Stimulated activated CD8-positive, alpha-beta memory T cell treated with anti-CD3 and anti-CD28 coated beads, Interleukin-7, amount 100 ng/mL, for 24 hours (primary cell): ENCODE measurements at places on chromosomes 5 and 9.

DNA sequence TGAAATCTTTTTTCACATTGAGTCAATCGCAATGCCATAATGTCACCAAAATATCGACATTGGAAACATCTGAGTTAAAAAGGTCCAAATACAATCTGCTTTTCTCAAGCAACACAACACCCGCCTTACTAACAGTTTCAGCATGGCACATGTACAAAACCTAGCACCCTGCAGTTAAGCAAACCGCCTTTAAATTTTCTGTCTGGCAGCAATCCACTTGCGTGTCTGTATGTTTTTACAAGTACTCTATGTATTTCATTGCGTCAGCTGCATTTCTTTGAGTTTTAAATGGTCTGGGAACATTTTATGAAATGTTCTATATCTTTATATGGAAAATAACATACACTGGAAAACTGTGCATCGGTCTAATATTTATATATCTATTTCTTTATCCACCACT is 134.6 kb downstream of the DENND1A start:
- no peak for DNase-seq

GRCh38 chr9:131386281-131386680 is 7.6 kb upstream of the PRRC2B start:
- no peak for DNase-seq

DNA sequence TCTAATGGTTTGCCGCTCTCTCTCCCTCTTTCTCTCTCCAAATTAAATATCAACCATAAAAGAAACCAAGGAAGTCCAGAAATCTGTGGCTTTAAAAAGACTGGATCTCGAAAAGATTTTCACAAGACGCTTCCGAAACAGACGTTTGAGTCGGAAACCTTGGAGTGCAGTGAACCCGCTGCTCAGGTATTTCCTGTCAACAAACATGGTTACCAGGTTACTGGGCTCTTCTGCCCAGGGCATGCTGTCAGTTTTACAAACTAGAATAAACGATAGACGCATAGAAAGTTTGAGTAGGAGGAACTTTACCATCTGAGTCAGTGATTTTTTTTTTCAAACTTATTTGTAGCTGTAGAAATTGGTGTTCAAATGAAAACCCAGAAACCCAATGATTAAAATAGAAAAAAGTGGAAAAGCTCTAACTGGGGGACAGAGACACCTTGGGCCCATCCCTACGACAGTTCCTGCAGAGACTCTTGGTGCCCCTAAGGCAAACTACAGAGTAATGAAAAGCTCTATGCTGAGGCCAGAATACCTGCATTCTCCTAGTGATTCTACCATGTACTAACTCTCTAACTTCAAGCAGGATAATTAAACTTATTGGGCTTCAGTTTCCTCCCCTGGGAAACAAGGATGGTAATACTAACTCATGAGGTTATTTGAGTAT is 90.0 kb downstream of the DOCK8 start:
- DNase-seq, result no peak

DNA sequence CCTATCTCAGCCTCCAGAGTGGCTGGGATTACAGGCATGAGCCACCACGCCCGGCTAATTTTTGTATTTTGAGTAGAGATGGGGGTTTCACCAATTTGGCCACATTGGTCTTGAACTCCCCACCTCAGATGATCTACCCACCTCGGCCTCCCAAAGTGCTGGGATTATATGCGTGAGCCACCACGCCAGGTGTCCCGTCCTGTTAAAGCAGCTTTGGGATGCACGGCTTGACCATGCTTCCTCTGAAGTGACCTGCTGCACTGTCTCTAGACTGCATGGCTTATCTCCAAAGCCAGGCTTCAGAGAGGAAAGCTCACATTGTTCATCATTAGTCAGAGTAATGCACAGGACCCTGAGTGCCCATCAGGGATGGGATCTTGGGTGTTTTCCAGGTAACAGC is 45.4 kb downstream of the SEMA4D start:
- no peak for DNase-seq
